ENCODE measurements at places on chromosomes 2 and 18.

DNA sequence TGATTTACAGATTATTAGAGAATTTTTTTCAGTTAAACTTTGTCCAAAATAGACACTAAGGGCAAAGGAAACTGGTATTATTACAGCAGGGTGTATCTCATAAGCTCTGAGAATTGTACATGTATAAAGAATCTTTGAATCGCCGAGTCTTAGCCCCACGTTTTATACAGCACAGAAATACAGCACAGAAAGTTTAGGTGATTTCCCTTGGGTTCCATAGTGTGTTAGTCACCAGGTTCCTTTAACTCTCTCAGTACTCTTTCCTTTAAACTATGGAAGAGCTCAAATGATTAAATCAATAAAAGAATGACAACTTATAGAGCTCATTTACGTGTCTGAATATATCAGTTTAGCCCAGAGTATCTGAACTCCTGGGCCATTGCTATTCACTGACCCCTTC lies 256.8 kb downstream of the NEDD4L start:
- DNase-seq: no peak

GRCh38 chr2:30398084-30398873 lies 48.8 kb upstream of the LCLAT1 start:
- DNase-seq: no peak

DNA sequence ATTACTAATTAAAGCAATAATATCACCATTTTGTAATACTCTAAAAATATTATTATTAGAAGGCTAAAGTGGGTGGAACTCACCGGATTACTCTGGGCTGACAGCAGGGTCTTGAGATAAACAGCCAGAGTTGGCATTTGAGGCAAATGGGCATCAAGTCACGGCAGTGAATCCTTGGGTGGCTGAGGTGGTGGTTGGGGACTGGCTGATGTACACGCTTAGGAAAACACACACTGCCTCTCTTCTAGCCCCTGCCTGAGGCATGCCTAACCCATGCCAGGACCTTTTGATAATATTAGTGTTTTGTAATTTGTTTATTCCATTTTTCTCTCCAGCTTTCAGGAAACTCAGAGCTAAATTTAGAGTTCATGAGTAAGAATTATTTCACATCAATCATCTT lies 76.8 kb downstream of the ACKR3 start:
- no peak for DNase-seq

GRCh38 chr18:56112984-56113383 lies 525.0 kb upstream of the TCF4 start:
- no peak for DNase-seq

- DNase-seq: no peak
These were observed 5.4 kb downstream of the MARS2 start for GRCh38 chr2:197710424-197711042.

GRCh38 chr18:79917853-79918614 lies 33.4 kb downstream of the SLC66A2 start:
- no peak for DNase-seq

DNA sequence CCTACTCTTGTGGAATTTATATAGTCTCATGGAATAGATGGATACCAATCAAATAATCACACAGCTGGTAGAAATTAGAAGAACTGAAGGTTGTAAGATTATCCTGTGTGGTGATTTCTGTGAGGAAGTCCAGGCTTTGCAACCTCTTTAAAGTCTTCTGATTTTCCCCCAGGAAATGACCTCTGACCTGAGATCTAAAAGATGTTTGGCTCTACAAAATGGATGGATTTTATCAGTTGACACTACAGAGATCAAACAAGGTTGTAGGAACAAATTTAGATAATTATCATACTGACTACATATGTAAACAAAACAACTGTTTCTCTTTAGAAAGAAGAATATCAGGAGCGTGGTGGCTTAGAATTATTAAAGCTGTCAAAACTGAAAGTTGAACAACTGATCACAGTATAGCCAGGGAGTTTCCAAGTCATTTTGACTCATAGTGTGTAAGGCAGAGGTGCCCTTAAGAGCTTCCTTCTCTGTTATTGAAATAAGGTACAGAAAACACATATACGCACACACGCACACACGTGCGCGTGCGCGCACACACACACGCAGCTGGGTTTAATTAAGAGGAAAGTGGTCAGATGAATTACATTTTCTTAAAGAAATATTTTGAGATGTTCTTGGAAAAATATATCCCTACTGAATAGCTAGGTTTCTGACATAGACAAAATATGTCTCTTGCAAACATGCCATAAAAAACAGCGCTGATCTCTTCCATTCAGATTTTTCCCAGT lies 35.5 kb upstream of the PELI1 start:
- no peak for DNase-seq

DNA sequence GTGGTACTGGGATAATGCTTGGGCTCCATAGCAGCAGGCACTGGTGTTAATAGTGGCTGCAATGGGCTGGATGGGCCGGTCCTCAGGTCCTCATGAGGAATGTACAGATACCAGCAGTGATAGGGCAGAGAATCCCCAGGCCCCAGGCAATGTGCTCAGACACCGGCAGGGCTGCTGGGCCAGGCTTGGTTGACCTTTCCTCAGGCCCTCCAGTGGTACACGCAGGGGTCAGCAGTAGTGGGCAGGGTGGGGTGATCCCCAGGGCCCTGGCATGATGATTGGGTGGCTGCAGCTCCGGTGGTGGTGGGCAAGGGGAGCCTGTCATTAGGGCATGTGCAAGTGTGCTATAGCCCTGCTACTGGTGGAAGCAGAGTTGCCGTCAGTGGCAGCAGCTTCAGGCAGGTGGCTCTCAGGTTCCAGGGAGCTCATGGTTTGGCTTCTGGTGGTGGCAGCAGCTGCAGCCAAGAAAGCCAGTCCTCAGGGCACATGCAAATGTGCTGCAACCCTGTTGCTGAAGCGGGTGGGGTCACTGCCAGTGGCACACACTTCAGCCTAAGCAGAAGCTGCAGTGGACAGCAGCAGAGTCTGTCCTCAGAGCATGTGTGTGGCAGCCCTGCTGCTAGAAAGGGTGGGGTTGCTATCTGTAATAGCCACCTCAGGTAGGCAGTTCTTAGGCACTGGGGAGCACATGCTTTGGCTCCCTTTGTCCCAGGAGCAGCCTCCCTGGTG lies 56.8 kb downstream of the CCNT2 start:
- DNase-seq: no peak

DNA sequence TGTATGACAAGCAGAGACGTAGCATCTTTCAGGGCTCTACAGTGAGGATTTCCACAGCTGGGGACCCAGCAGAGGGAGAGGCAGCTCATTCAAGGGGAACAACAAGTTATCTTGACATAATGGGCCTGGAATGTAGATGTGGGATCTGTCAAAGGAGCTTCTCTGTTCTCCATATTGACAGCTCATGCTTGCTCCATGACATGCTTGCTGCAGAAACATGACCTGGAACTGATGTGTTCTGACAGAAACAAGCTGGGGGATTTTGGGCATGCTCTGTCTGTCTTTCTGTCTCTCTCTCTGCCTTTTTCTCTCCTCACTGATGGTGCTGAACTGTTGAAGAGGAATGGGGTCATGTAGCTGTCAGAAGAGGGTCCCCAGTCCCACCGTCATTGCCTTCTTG lies 79.6 kb downstream of the MMADHC start:
- no peak for DNase-seq

DNA sequence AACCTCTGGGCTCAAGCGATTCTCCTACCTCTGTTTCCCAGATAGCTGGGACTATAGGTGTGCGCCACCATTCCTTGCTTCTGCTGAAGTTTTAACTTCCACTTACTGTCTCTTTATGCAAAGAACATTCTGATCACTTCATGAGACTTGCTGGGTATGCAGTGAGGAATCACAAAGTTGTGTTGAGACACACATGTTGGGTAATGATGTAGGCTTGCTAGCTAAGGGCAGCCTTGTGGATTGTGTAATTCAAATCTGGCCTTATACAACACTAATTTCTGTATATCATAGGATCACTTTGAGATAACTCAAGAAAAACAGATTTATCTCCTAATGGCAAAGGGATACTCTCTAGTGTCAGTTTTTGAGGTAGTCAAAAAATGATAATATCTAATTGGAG lies 24.2 kb downstream of the XRCC5 start:
- DNase-seq: no peak

GRCh38 chr18:77165503-77166188 lies 33.1 kb upstream of the MBP start:
- DNase-seq: no peak

DNA sequence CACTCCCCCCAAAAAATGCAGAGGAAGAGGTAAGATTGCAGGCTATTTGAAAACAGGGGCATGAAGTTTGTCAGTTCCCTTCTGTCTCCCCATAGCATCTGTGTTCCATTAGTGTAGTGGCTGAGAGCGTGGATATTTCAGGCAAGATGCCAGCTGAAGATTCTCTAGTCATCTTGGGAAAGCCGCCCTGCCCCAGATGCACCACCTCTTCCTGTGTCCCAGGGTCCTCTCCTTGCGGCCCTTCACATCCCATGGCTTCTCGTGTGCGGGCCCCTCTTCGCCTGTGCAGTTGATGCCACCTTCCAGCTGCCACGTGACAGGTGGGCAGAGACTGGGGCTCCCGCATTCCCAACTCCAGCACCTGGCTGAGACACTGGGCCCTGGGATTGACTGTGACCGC lies 16.1 kb downstream of the TMEM127 start:
- DNase-seq: no peak

DNA sequence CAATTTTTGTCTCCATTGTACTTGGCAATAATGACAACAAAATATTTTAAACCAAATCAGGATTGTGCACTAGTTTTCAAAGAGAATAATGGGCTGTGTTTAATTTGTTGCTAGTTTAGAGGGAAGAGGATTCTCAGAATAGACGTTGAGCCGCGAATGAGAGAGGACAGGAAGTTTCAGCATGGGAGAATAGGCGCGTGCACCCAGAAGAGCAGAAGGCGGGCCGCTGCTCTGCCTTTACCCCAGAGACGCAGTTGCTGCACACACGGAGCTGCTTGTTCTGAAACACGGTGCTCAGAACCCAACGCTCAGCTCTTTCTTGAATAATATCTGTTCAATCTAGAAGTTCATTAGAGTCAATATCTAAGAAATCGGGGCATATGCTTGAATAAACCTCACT lies 223.4 kb downstream of the MYT1L start:
- DNase-seq: no peak

DNA sequence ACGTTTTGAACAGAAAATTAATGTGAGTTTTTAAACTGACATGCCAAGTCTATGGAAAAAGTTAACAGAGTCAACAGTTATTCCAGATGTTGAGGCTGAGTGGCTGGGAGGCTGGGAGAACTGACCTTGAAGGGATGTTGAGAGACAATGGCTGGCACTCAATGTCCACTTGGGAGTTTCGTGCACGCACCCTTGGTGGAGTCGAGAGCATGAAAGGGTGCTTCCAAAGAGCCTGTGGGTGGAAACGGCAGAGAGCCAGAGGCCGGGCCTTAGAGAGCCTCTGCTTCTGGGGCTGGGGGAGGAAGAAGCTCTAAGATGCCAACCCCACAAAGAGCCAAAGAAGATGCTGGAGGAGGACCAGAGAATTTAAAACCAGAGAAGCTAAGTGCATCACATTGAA lies 63.4 kb upstream of the L3MBTL4 start:
- no peak for DNase-seq

DNA sequence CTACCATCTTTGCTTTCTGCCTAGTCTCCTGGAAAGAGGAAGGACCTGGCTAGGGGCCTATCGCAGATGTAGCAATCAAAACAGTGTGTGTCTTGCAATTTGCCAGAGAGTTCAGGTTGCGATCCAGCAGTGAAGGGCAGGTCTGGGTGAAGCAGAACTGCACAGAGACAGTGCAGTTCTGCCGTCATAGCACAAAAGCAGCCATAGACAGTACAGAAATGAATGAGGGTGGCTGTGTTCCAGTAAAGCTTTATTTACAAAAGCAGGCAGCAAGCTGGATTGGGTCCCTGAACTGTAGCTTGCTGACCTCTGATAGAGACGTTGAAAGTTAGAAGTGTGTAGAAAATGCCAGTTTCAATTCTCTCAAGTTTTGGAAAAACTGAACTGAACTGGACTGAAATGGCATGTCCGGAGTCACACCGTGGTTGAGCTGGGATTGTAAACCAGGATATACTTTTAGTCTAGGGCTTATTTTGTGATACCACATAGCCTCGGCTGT lies 186.8 kb downstream of the LTBP1 start:
- DNase-seq: no peak

GRCh38 chr2:119659601-119660342 lies 19.2 kb upstream of the TMEM177 start:
- DNase-seq: no peak

DNA sequence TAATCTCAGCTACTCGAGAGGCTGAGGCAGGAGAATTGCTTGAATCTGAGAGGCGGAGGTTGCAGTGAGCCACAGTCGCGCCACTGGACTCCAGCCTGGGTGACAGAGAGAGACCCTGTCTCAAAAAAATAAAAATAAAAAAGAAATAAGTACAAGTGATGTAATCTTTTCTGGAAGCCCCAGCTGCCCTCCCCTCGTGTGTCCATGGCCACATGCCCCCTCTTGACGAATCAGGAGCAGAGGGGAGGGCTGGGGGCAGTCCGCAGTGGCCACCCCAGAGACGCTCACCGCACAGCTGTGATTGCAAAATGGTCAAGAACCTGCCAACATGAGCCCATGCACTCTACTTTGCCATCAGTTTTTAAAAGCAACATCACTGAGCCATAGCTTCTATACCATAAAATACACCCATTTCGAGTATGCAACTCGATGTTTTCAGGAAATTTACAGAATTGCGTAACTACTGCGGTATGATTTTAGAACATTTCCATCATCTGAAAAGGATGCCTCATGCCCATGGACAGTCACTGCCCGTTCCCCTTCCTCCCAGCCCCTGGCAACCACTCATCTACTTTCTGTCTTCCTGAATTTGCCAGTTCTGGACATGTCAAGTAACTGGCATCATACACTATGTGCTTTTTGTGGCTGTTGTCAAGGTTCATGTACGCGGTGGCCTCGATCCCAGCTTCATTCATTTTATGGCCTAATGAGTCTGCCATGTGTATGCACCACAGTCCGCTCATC lies 88.1 kb downstream of the NDUFA10 start:
- DNase-seq: no peak

DNA sequence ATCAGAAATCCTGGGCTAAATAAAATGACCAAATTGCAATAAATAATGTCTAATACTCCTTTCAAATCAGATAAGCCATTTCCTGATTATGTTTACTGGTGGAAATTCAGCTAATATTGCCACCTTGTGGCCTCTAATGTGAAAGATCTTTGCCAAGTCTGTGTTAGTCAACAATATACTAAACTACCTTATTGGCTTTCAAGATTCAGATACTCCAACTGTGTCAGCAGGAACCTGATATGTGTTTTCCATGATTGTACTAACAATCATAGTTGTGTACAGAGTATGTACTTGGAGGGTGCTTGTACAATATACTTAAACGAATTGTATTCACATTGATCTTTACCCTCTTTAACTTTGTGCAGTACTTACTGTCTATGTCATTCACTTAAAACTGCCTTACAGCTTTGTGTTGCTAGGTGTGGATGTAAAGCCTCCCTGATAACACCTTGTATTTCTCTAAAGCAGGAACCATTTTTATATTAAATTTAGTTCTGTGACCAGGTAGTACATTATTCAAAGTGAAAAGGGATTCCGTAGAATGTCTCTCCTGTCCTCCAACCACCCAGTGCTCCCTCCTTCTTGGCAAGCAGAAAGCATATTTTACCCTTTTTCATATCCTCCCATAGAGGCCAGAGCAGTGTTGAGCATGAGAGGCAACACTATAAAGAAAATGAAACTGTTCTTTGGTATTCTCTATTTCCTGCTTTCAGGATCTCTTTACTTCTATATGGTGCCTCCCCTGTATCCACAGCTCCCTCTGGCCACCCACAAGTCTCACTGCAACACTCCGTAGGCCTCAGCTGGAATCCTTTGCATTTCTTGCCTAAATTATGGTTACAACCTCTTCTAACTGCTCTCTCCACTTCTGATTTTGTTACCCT lies 75.2 kb upstream of the C2orf15 start:
- no peak for DNase-seq
